ENCODE measurements at places on chromosomes 12 and 14.

GRCh38 chr12:2292560-2292959 lies 239.8 kb downstream of the CACNA1C start:
- DNase-seq: no peak

DNA sequence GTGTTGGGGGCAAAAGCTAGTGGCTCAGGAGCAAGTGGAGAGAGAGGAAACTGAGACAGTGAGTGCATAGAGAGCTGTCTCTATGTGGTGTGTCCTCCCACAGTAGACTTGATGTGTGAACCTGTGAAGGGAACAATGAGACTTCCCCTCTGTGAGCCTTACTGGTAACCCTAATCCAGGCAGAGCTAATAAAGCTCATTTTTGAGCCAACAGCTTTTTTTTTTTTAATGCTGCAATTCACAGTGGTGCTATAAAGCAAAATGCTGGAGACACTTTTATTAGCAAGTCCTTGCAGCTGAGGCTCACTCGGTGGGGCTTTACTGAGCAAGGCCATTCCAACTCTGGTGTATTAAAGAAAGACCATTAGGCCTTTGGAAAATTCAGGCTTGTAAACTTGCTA lies 26.9 kb downstream of the FBXW8 start:
- DNase-seq: no peak

- DNase-seq: peak; percentile 73
Observed at GRCh38 chr12:72277415-72277814, 5.2 kb downstream of the TRHDE start.

- no peak for DNase-seq
Observed at GRCh38 chr14:86708846-86709339, 1178.9 kb downstream of the FLRT2 start.

DNA sequence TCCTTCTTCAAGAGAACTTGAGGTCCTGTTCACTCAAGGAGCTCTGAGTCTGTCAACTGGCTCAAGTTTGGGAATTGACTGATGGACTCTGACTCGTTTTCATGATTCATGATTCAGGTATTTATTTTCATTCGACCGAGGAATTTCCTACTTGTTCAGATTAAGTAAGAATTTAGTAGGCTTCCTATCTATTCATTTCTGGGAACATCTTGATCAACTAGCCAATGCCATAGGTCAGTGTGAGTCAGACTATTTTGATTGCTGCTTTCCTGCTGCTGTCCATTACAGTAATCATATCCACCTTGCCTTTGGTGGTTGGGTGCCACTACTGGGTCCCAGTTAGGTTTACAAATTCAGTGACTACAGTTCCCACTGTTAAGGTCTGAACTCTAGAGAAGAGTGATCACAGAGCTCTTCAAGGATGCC lies 6.1 kb downstream of the FAM186A start:
- DNase-seq: peak; percentile 73
